ENCODE measurements at places on chromosomes 1 and 21.

- no peak overlapping the region for H3K27ac ChIP-seq
- no peaks in the 10 kb centered on the region for H3K36me3 ChIP-seq
- DNase-seq: no peak
- H3K27me3 ChIP-seq: no peaks in the 10 kb centered on the region
- H3K4me3 ChIP-seq: no peak overlapping the region
- peaks cover 26% of the 10 kb centered on the region for H3K4me1 ChIP-seq
Measured at GRCh38 chr1:91821126-91821868, 64.7 kb downstream of the TGFBR3 start.

DNA sequence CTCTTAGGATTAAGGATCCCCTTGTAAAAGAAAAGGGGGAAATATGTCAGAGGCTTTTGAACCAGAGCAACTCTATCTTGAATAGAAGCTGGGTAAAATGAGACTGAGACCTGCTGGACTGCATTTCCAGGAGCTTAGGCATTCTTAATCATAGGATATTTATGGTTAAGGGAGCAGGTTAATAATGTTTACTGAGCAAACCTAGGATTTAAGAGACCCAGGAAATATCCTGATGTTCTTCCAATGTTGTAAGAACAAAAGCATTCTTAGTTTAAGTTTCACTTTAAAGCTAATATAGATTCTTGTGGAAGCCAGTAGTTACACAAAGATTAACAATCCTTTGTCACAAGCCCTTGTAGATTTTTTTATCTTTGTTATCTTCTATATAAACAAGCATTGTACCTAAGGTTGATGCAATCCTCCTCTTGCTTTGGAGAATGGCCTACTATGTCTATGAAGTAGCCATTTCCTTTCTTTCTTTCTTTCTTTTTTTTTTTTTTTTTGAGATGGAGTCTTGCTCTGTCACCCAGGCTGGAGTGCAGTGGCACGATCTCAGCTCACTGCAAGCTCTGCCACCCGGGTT lies 570.2 kb upstream of the BEND5 start:
- DNase-seq: no peak
- no peaks in the 10 kb centered on the region for H3K36me3 ChIP-seq
- H3K4me1 ChIP-seq: no peaks in the 10 kb centered on the region
- H3K4me3 ChIP-seq: no peak overlapping the region
- no peaks in the 10 kb centered on the region for H3K27me3 ChIP-seq

DNA sequence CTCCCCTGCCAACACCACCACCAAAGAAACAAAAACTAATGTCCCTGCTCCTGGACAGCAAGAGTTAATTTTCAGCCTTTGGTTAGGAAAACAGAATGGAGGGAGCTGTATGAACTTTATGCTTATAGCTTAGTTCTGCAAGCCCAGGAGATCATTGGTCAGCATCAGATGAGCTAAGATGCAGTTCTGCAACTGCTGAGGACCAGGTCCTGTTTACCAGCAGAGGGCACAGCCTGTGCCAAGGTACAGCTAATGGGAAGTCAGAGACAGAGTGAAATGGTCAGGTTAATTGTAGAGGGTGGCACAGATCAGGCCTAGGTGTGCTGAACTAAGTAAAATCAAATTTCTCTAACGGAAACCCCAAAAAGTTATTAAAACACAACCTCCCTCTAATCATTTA lies 161.3 kb downstream of the ROR1 start:
- H3K4me3 ChIP-seq: no peak overlapping the region
- peaks cover 6% of the 10 kb centered on the region for H3K4me1 ChIP-seq
- H3K36me3 ChIP-seq: no peaks in the 10 kb centered on the region
- no peaks in the 10 kb centered on the region for H3K27me3 ChIP-seq
- no peak for DNase-seq
- no peak overlapping the region for H3K27ac ChIP-seq

DNA sequence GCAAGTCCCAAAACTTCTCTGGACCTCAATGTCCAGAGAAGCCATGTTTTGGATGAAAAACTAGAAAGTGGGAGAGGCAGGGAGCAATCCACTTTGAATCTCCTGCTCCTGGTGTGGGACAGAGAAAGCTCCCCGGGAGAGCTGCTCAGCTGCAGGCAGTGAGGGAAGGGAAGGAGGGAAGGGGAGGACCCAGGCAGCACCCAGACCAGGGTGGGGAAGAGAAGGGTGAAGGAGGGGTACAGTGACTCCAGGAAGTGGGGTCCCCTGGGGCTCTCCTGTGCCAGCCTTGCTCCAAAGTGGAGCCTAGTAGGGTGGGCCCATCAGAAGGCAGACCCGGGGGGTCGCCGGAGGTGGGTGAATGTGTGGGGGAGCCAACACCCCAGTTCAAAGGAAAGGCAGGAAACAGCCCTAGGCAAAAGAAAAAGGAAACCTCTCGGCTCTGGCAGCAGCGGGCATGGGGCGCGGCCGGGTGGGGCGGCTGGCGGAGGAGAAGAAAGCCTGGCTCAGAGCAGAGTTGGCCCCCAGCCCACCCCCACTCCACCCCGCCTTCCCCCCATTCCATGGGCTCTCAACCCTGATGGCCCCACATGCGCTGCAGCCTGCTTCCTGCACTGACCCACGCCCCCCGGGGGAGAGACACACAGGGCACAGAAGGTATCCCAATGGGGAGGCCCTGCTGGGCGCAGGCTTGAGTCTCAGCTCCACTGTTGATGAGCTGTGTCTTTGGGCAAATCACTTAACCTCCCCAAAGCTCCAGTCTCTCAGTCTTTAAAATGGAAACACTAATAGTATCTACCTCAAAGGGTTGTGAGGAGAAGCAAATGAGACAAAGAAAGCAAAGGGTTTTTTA lies 5.7 kb downstream of the LGR6 start:
- H3K4me3 ChIP-seq: no peak overlapping the region
- no peaks in the 10 kb centered on the region for H3K36me3 ChIP-seq
- no peak for DNase-seq
- no peaks in the 10 kb centered on the region for H3K4me1 ChIP-seq

GRCh38 chr1:12052008-12052573 lies 11.0 kb upstream of the TNFRSF8 start:
- H3K36me3 ChIP-seq: no peaks in the 10 kb centered on the region
- no peak overlapping the region for H3K4me3 ChIP-seq
- no peak overlapping the region for H3K27ac ChIP-seq
- no peak for DNase-seq

DNA sequence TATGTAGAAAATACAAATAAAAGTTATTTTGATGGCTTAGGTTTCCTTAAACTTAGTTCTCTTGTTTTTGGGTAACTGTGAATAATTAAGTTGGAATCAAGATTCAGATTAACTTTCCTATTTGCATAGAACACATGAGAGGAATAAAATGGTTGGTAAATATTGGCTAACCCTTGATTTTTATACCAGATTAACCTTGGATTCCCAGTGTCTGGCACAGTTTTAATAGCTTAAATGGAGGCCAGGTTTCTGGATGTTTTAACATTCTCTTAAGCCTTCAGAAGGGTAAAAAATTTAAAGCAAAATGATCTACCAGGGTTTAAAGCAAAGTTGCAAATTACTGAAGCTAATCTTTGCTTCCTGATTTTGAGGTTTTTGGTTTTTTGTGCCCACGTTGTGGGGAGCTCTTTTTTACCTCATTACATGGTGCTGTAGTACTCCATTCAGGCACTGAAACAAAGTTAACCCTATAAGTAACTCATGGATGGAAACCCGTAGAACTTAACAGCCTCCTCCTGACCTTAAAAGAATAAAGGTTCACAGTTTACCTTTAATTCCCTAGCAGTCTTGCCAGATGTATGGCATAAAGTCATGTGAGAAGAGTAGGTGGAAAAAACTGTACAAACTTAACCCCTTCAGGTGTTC lies 8.4 kb upstream of the SPATA1 start:
- peaks cover 2% of the 10 kb centered on the region for H3K4me1 ChIP-seq
- no peak overlapping the region for H3K27ac ChIP-seq
- H3K27me3 ChIP-seq: no peaks in the 10 kb centered on the region
- DNase-seq: no peak
- peaks cover 8% of the 10 kb centered on the region for H3K36me3 ChIP-seq

DNA sequence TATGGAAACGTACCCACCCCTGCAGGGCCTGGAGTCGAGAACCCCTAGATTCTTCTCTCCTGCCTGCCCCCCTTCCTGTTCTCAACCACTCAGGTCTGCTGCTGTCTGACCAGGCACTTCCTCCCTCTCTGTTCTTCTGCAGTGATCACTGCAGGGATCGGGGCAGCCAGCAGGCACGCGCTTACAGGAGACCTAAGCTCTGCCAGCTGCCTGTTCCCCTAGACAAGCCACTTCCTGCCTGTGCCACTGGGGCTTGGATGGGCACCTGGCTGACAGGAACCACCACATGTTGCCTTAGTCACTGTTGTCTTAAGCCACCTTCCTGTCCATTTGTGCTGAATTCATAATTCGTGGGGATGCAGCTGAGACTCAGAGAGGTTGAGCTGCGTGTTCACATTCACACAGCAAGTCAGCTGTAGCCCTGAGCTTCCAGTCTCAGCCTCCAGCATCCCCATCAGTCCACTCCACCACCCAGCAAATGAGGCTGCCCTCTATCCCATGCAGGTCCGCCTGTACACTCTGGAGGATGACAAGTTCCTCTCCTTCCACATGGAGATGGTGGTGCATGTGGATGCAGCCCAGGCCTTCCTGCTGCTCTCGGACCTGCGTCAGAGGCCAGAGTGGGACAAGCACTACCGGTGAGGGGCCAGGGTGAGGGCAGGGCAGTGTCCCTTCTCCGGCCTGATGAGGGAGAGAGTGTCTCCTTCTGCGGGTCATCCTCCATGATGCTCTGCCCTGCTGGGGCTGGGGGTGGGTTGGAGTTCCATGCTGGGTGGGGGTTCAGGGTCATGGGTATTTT lies 18.6 kb downstream of the FAM151A start:
- H3K27me3 ChIP-seq: peaks cover 12% of the 10 kb centered on the region
- peaks cover 41% of the 10 kb centered on the region for H3K36me3 ChIP-seq
- H3K4me3 ChIP-seq: peak overlapping the region; percentile 49
- no peak for DNase-seq

DNA sequence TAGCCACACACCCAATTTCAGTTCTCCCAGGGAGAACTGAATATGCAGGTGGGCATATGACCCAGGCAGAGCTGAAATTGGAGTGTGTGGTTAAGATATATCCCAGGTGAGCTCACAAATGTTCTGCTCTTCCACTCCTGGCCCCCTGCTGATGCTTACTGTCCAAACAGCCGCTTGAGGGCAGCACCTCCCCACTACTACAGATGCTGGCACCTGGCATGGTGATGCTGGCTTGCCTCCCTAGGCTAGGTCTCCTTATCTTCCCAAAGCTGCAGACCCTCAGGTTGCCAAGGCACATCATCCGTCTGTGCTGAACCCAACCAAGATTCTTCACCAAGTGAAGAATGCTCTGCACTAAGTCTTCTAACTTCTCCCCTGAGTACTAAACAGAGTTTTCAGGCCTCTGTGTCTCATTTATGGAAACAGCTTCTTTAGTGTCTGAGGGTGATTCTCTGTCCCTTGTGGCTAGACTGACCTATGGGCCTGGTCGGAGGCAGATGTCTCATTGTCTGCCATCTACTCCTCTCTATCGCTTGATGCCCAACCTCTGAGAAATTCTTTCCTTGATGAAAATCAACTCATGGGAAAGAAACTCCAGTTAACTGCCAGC lies 27.2 kb downstream of the XCL1 start:
- H3K27me3 ChIP-seq: no peaks in the 10 kb centered on the region
- DNase-seq: peak; percentile 78
- H3K27ac ChIP-seq: no peak overlapping the region
- no peaks in the 10 kb centered on the region for H3K4me1 ChIP-seq

- H3K4me1 ChIP-seq: no peaks in the 10 kb centered on the region
- no peak for DNase-seq
- no peak overlapping the region for H3K27ac ChIP-seq
- H3K4me3 ChIP-seq: no peak overlapping the region
- no peaks in the 10 kb centered on the region for H3K27me3 ChIP-seq
Measured at GRCh38 chr1:92691925-92692324, 93.0 kb downstream of the EVI5 start.

GRCh38 chr1:231242516-231243198 lies 1.6 kb downstream of the GNPAT start:
- peaks cover 24% of the 10 kb centered on the region for H3K4me1 ChIP-seq
- peaks cover 7% of the 10 kb centered on the region for H3K36me3 ChIP-seq
- peak overlapping the region; percentile 98 for H3K4me3 ChIP-seq
- peaks cover 1% of the 10 kb centered on the region for H3K27me3 ChIP-seq
- H3K27ac ChIP-seq: no peak overlapping the region

DNA sequence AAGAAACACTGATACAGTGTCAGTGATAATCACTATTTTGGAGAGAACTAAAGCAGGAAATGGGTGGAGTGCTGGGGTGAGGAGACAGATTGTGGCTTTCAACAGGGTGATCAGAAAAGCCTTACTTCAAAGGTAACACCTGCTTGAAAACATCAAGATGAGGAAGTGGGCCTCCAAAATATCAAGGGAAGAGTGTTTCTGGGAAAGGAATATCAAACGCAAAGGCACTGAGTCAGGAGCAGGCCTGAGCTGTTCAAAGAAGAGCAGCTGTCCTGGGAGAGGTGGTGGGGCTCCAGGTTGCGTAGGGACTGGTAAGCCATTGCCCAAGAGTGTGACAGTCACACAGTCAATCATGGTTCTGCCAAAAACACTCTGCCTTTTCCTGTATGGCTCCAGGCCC lies 47.1 kb upstream of the ATP1A1 start:
- no peak overlapping the region for H3K27ac ChIP-seq
- H3K4me3 ChIP-seq: no peak overlapping the region
- no peaks in the 10 kb centered on the region for H3K36me3 ChIP-seq
- peaks cover 15% of the 10 kb centered on the region for H3K4me1 ChIP-seq

DNA sequence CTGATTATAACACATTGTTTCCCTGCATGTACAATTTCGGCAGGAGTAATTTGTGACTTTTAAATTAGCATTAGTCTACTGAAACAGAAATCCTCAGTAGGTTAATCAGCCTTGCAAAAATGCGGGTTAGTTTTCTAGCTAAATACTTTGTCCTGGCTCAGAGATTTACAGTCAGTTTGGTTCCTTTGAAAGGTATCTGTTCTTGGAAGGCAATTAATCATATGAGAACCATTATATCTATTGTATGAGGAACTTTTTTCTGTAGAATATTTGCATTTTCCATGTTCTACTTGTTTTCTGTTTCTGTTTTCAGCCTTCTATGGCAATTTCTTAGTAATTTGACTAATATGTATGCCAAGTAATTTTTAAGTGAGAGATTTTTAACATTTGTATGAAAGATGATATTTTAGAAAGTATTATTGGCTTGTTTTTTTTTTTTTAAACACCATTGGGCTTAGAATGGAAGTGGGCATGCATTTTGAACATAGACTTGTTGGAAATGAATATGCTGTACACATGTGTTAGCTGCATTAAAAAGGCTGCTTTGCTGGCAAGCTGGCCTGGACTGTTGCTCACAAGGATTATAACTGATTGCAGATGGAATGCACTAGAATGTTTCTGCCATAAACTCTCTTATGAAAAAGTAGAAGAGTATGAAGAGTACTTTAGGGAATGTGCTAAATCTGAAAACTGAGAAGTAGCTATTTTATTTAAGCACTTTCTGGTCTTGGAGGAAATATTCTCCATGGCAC lies 26.2 kb downstream of the KIF1B start:
- H3K4me3 ChIP-seq: no peak overlapping the region
- no peaks in the 10 kb centered on the region for H3K27me3 ChIP-seq
- no peak for DNase-seq
- H3K36me3 ChIP-seq: peaks cover 10% of the 10 kb centered on the region
- H3K27ac ChIP-seq: no peak overlapping the region
